CD4-positive, alpha-beta T cell treated with Interleukin-4 for 1 hour (primary cell): ENCODE measurements at places on chromosomes 13 and 19.

DNA sequence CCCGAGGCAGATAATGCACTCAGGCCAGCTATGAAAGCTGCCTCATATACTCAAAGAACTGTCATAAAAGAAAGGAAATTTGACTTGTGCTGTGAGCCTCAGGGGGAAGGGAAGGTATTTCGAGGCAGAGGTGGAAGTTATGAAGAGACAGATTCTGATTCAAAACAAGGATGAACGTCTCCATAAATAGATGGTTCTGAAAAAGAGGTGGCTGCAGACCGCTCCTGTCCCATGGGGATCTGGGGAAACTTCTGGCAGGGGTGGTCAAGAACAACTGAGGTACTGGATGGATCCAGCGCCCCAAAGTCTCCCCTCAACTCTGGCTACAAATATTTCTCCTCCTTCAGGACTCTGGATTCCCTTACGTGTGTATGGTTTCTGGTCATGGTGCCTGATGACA lies 168.1 kb upstream of the IRS2 start:
- no peak for DNase-seq

DNA sequence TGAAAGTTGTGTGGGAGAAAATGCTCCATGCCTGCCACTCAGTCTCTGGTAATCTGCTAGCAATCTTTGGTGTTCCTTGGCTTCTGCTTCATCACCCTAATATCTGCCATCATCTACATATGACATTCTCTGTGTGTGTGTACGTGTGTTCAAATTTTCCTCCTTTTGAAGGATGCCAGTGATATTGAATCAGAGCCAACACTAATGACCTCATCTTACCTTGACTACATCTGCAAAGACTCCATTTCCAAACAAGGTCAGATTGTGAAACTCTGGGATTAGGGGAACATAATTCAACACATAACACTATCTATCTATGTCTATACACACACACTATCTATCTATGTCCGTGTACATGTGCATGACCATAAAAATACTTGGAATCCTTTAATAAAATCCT lies 81.4 kb upstream of the IRS2 start:
- DNase-seq, result no peak

- no peak for DNase-seq
Measured at GRCh38 chr19:45575216-45575615, 9.4 kb downstream of the OPA3 start.

- DNase-seq, result no peak
Measured at GRCh38 chr13:42720858-42721219, 60.5 kb upstream of the FAM216B start.

- no peak for DNase-seq
Measured at GRCh38 chr13:58985845-58986244, 1177.9 kb downstream of the DIAPH3 start.

DNA sequence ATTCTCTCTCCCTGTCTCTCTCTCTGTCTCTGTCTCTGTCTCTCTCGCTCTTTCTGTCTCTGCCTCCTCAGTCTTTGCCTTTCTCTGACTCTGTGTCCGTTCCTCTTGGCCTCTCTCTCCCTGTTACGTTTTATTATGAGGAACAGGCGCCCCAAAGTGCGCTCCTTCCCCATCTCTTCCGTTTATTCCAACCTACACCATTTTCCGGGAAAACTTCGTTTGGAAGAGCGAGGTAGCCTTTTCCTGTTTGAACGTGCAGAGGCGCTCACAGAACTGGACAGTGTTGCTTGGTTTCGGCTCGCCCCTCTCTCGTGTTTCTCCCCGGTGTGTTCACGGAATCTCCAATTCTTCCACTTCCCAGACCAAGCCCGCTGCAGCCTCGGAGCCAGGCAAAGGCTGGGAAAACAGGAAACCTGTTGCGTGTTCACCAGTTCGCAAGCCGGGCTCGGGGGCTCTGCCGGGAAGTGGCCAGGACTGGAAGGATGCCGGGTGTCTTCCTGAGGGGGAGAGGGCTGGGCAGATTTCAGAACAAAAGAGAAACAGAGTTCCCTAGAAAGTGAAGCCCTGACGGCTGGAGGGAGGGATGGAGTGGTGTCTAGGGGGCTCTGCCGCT lies 605 bp downstream of the TMEM255B start:
- no peak for DNase-seq

- no peak for DNase-seq
Measured at GRCh38 chr19:45423033-45423588, 606 bp downstream of the ERCC1 start.

DNA sequence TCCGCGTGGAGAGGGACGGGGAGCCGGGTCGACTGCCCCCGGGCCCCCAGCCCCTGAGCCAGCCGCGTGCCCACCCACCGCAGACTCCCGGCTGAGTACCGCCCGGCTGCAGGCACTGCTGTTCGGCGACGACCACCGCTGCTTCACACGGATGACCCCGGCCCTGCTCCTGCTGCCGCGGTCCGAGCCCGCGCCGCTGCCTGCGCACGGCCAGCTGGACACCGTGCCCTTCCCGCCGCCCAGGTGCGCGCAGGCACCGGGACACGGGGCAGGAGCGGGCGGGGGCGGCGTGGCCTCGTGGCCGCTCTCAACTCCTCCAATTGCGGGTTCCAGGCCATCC lies 1.6 kb downstream of the AMH start:
- no peak for DNase-seq

DNA sequence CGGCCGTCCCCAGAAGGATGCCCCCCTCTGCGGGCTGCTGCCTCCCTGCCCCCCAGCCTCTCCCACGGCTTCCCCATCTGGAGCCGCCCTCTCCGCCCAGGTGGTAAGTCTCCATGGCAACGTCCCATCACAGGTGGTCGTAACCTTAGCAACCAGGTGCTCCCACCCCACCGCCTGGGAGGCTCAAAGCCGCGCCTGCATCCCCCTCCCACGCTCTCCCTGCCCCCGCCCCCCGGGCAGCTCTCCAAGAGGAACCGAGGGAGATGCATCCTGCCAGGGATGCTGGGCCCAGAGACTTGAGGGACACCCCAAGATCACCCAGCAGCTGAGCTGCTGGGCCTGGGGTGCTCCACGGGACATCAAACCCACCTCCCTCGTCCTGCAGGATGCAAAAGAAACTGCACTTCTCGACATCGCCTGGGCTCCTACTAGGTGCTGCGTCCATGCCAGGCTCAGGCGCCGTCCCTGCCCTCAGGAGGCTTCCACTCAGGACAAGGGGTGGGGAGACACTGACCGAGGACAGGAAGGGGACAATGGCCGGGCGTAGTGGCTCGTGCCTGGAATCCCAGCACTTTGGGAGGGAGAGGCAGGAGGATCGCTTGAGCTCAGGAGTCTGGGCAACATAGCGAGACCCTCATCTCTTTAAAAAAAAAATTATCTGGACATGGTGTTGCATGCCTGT lies 5.0 kb upstream of the LINGO3 start:
- DNase-seq, result no peak

DNA sequence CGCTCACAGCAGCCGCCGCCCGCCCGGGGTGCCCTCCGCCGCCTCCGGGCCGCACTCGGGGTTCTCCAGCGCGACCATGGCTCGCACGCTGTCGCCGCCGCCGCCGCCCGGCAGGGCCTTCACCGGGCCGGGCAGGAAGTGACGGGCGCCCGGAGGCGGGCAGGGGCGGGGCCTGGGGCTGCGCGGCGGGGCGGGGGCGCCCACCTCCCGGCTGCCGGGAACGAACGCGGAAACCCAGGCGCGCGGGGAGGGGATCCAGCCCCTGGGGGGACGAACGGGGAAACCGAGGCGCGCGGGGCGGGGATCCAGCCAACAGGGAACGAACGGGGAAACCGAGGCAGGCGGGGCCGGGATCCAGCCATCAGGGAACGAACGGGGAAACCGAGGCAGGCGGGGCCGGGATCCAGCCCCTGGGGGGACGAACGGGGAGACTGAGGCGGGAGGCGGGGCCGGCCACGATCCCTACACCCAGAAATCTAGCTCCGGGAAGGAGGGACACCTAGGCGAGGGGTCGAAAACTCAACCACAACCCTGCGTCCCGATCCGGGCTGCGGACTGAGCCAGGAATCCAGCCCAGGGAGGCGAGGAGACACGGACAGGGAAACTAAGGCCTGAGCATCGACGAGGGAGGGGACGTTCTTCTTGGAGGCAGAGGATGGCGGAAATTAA lies at the start of gene R3HDM4:
TSS of gene R3HDM4 (minus strand) at position 140 of the 669 bp plus-strand sequence. CDS start at position 78, 62 bp downstream.
- peak; percentile 82 for DNase-seq

- no peak for DNase-seq
Measured at GRCh38 chr13:24644036-24644435, 36.2 kb upstream of the ATP12A start.

DNA sequence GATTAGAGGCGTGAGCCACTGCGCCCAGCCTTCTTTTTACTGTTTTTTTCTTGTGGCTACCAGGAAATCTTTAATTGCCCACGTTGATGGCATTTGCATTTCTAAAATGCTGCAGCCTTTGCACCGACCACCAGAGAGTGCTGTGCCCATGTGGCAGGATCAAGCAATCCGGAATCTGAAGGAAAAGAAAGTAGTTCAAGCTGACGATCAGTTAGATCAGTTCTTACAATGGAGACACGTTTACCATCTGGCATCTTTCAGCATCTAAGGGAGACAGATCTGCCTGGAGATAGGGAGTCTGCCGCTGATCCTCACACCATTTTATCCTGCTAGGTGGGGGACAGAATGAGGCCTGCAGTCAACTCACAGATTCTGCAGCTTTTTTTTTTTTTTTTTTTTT lies 19.9 kb downstream of the TINCR start:
- peak; percentile 15 for DNase-seq

DNA sequence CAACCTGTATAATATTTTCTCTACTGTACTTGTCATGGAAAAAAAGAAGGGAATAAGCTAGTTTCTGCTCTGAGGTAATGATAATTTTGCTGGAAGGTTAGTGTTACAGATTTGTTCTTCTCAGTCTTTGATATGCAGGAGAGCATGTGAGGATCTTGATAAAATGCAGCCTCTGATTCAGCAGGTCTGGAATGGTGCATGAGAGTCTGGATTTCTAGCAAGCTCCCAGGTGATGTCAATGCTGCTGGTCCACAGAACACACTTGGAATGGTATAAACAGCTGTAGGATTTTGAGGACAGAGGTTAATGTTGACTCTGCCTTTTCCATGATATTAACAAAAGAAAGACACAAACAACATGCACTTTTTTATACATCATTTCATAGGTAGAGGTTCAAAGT lies 173.6 kb downstream of the NDFIP2 start:
- no peak for DNase-seq

DNA sequence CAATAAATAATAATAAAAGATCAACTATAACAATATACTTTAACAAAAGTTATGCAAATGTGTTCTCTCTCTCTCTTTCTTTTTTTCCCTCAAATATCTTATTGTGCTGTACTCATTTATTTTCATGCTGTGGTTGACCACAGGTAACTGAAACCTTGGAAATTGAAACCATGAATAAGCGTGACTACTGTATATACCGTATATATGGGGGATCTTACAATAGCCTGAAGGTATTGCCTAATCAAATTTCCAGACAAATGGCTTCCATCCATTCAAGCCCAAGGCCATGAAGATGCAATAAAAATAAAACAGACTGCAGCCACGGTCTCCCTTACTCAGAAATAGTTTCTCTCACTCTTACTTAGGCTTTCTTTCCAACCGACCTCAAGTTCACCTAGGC lies 98.3 kb downstream of the SLITRK6 start:
- DNase-seq, result no peak

- peak; percentile 77 for DNase-seq
Measured at GRCh38 chr19:35352448-35353304, 5.0 kb downstream of the FFAR1 start.

- no peak for DNase-seq
Measured at GRCh38 chr13:30523211-30523610, 57.5 kb upstream of the HMGB1 start.

- DNase-seq, result no peak
Measured at GRCh38 chr19:56015756-56016155, 29.2 kb downstream of the NLRP5 start.

DNA sequence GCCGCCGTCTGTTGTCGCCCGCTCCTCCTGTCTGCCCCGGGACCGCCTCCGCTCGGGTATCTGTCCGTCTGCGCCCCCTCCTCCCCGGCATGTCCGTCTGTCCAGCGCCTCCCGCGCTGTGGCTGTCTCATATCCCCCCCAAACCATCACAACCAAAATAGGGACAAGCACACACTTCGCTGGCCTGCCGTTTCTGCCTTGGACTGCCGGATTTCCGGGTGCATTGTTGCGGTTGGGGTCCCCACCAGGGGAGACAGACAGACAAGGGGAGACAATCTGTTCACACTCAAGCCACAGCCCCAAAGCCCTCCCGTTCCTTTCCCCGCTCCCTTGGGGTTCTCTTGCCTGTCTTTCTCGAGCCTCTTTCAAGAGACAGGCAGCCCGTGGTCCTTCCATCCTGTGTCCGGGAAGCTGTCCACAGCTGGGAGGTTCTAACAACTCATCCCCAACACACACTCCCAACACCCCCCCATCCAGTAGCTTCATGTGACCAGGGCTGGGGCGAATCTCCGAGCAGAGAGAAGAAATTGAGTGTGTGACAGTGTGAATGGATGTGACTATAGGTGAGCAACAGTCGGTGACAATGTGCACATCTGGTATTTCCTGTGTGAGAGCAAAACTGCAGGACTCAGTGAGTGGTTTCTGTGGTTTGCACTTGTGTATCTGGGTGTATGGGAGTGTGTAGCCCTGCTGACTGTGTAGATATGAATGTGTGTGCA lies 16.5 kb upstream of the FOSB start:
- DNase-seq, result peak; percentile 87

- DNase-seq, result peak; percentile 84
Measured at GRCh38 chr19:1853295-1854038, 5.2 kb upstream of the REXO1 start.

- DNase-seq, result no peak
Measured at GRCh38 chr19:13152356-13152973, 2.3 kb downstream of the IER2 start.

DNA sequence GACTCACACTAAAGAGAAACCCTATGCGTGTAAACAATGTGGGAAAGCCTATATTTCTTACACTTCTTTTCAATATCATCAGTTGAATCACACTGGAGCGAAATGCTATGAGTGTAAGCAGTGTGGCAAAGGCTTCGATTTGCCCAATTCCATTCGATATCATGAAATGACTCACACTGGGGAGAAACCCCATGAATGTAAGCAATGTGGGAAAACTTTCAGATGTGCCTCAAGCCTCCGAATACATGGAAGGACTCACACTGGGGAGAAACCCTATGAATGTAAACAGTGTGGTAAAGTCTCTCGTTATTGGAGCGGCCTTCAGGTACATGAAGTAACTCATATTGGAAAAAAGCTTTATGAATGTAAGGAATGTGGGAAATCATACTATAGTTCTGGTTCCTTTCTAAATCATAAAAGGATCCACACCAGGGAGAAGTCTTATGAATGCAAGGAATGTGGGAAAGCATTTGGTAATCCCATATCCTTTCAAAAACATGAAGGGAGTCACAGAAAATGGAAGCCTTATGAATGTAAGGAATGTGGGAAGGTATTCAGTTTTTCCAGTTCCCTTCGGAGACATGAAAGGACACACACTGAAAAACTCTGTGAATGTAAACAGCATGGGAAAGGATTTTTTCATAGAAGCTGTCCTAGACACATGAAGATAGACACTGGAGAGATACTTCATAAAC lies 28.1 kb downstream of the ZNF20 start:
- DNase-seq, result no peak
